ENCODE measurements at places on chromosomes 12 and 14.

DNA sequence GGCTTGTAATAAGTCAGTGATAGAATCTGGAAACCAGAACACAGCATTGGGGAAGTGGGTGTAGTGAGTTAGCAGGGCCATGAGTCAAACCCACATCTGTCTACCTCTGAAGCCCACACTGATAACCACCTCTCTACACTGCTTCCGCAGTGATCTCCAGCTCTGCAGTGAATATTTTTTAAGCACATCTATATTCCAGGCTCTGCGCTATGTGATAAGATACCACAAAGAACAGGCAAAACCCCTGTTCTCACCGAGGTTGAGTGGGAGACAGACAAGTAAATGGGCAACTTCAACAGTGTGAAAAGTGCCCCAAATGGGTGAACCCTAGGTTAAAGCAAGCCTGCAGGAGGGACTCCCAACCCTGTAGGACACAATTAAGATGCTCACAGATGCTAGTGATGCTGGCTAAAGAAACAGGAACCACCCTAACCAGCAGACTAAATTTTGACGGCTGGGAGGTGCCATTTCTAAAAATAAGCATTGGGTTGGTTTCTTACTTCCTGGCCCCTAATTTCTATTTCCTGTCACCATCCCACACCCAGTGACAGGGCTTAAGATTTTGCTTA lies 375.0 kb downstream of the DPF3 start:
- no peak for DNase-seq

DNA sequence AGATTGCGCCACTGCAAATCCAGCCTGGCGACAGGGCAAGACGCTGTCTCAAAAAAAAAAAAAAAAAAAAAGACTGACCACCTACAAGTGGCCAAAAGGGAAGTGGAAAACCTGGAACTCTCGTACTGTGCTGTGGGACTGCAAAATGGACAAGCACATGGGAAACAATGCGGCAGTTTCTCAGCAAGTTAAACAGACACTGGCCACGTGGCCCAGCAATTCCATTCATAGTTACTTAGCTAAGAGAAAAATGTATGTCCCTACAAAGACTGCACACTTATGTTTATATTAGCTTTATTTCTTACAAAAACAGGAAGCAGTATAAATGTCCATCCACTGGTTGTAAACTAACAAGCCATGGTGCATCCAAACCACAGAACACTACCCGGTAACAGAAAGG lies 5.6 kb downstream of the CHFR start:
- no peak for DNase-seq

GRCh38 chr12:45469902-45470301 lies 254.0 kb downstream of the ANO6 start:
- DNase-seq = no peak

- DNase-seq = no peak
Observed at GRCh38 chr12:104514092-104514810, 57.5 kb downstream of the CHST11 start.

GRCh38 chr12:47813511-47814196 lies 6.0 kb downstream of the HDAC7 start:
- DNase-seq = no peak

DNA sequence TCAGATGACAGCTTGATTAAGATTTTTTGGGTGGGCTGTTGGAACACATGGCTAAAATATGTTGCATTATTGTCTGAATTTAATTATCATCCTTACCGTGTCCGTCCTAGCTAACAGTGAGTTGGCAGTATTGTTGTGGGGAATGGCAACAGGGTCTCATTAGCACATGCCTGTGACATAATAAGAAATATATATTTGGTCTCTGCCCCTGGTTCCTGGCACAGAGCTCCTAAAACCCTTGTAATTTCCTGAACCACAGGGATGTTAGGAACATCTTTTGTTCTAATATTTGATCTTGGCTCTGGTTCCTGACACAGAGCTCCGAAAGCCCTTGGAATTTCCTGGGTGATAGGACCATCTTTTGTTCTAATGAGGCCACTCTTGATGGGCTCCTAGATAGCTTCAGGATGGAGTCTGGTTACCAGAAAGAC lies 76.0 kb downstream of the SYNE2 start:
- no peak for DNase-seq

DNA sequence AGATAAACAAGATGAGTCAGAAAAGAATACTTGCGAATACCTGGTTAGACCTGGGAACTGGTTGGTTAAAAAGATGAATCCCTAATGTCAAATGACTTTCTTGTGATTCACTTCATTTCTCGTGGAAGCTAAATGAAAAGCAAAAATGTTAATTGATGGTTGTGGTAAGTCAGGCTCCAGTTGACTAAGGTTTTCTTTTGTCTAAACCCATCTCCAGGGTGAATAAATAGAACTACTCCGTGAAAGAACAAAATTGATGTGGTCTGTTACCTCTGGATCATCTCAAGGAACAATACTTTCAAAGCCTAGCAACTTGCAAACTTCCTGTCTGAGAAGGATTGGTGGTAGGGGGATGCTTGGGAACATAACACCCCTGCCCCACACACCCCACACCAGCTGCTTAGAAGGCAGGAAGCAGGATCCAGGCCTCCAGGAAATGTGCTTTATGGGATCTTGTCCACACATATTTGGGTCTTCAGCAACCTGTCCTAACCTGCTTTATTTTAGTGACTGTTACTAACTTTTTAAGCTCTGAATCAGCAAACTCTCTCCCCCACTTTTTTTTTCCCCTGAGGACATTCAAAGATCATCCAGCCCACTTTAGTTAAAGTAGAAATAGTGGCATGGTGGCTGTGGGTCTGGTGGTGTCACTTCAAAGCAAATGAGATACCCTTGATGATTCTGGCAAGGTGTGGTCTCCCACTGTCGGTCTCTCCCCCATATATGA lies 60.4 kb upstream of the PTHLH start:
- no peak for DNase-seq

GRCh38 chr12:95002754-95003153 lies 743 bp downstream of the NDUFA12 start:
- DNase-seq = no peak

DNA sequence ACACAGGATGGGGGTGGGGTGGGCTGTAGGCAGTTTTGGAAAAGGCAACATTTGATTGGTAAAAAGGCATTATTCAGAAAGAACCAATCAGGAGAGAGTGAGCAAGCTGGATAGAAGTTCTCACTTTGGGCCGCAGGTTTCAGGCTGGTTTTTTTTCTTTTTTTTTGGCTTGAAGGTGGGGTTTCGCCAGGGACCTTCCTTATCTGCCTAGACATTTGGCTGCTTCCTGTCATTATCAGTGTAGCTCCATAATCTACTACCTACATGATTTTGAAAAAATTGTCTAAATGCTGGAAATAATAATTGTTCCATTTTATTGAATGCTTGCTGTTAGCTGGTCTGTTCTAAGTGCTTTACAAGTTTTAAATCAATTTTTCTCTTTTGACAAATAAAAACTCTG lies 649.0 kb downstream of the TMTC2 start:
- DNase-seq = no peak

DNA sequence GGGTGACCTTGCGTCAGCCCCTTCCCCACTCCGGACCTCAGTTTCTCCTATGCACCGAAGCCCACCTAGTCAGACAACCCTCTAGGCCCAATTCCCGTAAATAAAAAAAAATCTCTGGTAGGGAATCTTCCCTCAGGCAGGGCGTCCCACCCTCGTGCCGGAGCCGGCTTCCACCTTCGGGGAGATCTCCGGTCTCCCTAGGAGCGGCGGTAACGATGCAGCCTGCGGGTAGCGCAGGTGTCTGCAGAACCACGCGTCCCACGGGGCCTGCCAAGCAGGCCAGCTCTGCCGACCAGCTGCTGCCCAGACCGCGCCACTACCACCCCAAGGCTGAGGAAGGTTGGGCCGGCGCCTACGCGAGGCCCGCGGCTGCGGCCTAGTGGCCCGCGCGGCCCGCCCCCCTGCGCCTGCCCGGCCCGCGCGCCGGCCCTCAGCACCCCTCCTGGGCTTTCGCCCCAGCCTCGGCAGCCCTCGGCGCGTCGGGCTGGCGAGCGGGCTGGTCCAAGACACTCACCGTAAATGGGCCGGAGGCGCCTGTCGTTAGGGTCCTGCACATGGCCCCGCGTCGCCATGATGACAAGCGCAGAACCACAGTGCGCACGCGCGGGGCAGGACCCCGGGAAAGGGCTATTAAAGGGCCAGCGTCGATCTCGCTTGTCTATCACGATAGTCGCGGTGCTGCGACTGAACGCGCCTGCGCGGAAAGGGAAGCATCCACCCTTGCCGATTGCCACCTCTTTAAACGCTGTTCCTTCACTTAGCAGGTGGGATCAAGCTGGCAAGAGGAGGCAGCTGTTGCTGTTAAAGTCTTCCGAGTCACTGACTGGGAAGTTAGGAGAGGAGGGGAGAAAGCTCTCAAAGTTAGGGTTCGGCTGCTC lies at the start of gene NAA25:
Gene NAA25, minus strand, starts transcription at position 582 of the 878 bp plus-strand sequence. Its CDS starts 10 bp downstream, at position 572.
- peak; percentile 50 for DNase-seq

DNA sequence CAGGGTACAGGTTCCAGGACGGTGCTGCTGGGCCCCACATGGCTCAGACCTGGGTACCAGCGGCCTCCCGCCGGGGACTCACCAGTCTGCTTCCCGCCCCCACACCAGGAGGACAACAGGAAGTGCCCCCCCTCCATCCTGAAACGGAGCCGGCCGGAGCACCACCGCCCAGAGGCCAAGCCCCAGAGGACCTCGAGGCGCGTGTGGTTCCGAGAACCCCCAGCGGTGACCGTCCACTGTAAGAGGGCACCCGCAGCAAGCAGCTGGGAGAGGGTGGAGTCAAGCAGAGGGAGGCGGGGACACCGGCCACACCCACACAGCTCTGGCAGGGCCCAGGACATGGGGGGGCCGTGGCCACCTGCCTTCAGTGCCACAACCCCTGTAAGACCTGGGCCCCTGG lies 8.1 kb downstream of the C14orf180 start:
- no peak for DNase-seq

GRCh38 chr12:116336542-116337065 lies 59.1 kb upstream of the MED13L start:
- DNase-seq = no peak

DNA sequence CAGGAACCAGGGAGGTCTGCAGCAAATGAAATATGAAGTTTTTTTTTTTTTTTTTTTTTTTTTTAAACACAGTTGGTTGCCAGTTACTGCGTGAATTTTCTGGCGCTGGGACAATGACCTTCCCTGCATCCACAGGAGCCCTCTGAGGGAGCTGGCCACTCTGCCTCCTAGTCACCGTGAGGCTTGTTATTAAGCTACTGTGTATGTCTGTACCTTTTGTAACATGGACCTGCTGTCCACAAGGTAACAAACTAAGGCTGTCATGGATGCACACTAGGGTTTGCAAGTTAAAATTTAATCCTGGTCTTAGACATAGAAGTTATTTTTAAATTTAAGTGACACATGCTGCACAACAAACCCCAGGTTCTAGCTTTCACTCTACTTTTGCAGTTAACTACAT lies 211.0 kb downstream of the SSPN start:
- DNase-seq = no peak

DNA sequence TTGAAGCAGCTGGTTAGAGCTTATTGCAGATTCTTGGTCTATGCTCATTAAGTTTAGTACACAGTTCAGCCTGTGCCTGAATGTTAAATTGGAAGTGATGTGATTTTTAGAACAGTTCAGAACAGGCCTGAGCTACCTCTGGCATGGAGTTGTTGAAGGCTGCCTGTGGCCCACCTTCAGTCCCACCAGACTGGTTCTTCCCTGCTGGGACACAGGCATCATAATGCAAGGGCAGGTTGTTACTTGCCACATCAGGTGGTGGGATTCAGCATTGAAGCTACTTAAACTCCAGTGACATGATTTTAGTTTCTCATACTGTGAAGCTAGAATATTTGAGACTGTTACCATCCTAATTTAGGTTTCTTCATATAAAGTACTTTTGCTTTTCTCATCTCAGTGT lies 49.4 kb downstream of the PROX2 start:
- no peak for DNase-seq

GRCh38 chr14:104334424-104335161 lies 196.2 kb downstream of the KIF26A start:
- no peak for DNase-seq

GRCh38 chr14:88668448-88669116 lies 105.7 kb downstream of the ZC3H14 start:
- DNase-seq = no peak

DNA sequence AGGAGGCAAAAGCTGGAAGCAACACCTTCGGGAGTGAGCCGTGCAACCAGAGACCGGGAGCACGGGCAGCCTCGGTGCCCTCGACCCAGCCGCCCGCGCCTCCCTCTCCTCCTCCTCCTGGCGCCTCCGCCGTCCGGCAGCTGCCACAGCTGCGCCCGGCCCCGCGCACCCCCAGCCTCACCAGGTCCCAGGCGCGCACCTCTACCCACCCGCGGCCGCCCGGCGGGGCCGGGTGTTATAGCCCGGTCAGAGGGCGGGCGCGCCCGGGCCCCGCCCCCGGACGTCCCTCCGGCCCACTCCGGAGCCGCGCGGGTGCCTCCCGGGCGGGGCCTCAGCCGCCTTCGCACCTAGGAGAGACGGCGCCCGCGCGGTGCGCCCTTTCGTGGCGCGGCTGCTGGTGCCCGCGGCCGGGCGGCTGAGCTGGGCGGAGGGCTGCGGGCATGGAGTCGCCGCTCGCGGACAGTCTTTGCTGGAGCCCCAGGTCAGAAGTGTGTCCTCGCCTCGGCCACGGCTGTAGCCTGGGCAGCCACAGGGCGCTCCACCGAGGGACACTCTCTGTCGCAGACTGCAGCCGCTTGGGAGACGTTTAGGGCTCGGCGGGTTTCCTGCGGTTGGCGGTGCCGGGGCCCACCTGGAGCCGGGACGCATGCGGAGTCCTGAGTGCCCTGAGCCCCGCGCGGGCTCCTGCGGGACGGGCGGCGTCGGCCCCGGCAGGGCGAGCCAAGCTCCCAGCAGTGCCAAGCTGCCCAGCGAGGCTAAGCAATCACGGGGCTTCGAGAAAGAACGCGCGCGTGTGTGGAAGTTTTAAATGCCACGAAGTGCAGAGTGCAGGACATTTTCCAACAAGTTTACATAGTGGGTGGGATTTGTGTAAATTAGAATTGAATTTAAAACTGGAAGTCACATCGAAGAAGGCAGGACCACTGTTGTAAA lies at the start of gene CPM:
Gene CPM, minus strand, starts transcription at position 211 of the 933 bp plus-strand sequence. CDS start 334 bp downstream, outside the sequence.
- no peak for DNase-seq

GRCh38 chr14:71625175-71625574 lies 307.1 kb upstream of the RGS6 start:
- no peak for DNase-seq

- no peak for DNase-seq
Observed at GRCh38 chr14:77058117-77058516, 29.6 kb upstream of the IRF2BPL start.

Data from brain pericyte (primary cell).